ENCODE measurements at places on chromosomes 13 and 19.

DNA sequence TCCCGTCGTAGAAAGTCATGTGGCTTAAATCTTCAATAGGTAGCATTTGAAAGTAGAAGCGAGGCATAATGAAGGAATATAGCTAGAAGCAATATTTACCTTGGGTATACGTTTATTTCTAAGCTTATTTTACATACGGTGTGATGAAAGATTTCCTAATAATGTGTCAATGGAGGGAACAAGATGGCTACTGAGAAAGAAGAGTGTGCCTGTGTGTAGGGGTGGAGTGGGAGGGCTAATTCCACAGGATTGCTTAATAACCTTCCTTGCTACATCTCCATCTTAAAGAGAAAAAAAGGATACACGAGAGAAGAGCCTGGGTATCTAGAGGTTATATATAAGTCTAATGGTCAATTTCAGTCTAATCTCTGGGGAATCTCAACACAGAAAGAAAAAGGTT, 2.0 kb downstream of the SPART start:
- no peak for DNase-seq

DNA sequence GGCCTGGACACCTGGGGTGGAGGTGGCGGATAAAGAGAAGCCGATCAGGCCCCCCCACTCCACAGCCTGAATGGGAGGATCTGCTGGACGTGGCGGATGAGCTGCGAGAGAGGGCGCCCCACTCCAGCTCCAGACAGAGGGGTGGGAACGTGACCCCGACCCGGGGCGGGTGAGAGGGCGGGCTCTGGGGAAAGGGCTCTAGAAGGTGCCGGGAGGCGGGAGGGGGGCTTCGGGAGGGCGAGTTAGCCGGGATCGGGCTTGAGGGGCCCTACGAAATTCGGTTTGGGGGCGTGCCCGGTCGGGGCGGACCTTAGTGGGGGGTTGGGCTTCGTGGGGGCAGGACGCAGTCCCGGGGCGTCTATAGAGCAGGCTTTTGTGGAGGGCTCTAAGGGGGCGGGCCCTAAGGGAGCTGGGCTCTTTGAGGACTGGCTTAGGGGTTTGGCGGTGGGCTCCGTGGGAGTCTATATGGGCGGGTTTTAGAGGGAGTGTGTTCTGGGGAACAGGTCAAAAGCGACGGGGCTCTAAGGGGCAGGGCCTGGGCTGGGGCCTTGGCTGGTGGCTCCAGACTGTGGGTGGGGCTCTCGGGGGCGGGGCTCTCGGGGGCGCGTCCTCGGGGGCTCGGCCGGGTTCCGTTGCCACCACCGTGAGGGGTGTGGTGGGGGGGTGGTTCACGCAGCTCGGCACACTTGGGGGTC, 4.1 kb upstream of the NANOS3 start:
- no peak for DNase-seq

DNA sequence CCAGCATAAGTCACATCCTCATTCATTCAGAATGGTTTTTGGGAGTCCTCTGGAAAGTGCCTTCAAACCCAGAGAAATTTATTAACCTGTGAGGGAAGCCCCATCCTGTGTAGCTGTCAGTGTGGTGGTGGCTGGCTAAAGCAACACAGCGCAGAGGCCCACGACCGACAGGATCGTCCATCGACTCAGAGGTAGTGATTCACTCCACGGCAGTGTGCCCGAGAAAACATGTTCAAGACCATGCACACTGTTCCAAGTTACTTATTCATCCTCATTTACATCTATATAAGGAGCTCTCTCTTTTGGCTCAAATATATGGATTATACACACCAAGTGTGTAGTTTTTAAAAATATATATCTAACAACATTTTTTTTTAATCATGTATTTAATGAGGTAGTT, 96.3 kb upstream of the SLC15A1 start:
- DNase-seq: no peak

GRCh38 chr13:72004246-72004645, 137.2 kb upstream of the DACH1 start:
- no peak for DNase-seq

GRCh38 chr13:113641426-113641825, 16.6 kb downstream of the ATP4B start:
- DNase-seq: no peak

DNA sequence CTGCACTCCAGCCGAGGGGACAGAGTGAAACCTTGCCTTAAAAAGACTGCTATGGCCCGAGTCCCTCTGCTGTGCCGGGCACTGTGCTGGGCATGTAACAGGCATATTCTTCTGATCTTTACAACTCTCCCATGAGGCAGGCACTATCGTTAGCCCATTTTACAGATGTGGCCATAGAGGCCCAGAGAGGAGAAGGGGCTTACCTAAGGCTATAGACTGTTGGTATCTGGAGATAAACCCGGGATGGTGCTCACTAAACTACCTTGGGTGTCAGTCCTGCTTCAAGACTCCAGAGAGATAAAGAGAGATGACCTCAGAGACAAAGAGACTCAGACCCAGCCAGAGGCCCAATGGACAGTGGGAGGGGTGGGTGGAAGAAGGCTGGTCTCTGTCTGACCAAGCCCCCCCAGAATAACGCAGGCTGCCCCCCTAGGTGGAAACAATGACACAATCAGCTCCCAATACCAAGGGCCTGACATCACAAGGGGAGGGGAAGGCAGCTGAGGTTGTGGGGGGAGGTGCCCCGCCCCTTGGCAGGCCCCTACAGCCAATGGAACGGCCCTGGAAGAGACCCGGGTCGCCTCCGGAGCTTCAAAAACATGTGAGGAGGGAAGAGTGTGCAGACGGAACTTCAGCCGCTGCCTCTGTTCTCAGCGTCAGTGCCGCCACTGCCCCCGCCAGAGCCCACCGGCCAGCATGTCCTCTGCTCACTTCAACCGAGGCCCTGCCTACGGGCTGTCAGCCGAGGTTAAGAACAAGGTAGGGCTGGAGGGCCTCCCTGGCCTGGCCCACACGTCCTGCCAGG, at the start of gene CNN1:
TSS of gene CNN1 (plus strand) at position 620 of the 805 bp plus-strand sequence. CDS start at position 697, 77 bp downstream.
- no peak for DNase-seq

DNA sequence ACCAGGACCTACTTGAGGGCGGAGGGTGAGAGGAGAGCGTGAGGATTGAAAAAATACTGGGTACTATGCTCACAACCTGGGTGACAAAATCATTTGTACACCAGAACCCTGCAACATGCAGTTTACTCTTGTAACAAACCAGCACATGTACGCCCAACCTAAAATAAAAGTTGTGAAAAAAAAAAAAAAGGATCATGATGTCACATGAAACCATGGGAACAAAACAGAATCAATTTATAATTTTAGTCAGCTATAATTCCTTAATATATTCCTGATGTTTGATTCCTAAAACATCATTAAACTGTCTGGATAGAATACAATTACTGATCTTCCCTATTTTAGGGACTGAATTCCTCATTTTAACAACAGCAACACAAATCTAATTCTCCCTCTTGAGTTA, 160.6 kb upstream of the SPRY2 start:
- DNase-seq: no peak

DNA sequence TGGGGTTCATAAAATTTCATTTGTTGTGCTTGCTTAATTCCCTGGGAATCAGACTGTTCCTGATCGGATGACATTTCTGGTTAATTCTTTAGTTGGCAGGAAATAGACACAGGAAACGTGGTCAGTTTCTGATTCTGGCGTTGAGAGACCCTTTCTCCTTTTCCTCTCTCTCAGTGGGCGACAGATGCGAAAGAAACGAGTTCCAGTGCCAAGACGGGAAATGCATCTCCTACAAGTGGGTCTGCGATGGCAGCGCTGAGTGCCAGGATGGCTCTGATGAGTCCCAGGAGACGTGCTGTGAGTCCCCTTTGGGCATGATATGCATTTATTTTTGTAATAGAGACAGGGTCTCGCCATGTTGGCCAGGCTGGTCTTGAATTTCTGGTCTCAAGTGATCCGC, 10.8 kb downstream of the LDLR start:
- DNase-seq: no peak

DNA sequence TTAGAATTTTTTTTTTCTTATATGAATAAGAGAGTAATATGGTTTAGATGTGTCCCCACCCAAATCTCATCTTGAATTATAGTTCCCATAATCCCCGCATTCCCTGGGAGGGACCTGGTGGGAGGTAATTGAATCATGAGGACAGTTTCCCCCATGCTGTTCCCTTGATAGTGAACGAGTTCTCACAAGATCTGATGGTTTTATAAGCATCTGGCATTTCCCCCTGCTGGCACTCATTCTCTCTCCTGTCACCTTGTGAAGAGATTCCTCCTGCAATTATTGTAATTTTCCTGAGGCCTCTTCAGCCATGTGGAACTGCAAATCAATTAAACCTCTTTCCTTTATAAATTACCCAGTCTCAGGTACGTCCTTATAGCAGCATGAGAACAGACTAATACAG, 205.7 kb downstream of the MYO16 start:
- no peak for DNase-seq

GRCh38 chr19:39406656-39407409, at the start of gene ZFP36:
Gene ZFP36, plus strand, starts transcription at chr19:39406847. Its CDS starts 58 bp downstream, at chr19:39406905.
- DNase-seq: peak; percentile 84

GRCh38 chr19:14059093-14059480, 2.8 kb downstream of the PALM3 start:
- DNase-seq: peak; percentile 60

- DNase-seq: no peak
Measured at GRCh38 chr13:32045537-32045936, 14.0 kb downstream of the FRY start.

DNA sequence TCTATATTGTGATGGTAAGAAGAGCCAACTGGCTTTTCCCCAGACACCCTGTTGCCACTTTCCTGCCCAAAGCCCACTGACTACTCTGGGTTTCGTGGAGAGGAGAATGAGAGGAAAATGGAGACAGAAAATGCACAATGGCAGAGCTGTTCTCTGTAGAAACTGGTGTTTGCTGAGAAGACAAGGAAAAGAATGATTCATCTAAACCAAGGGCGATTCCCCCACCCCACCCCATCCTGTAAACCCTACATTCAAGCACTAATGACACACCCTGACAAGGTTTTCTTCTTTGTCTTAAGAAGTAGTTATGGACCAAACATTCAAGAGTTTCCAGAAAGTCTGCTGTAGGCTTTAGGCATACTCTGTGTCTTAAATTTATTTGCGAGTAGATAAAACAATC, 68.8 kb downstream of the DOCK9 start:
- peak; percentile 14 for DNase-seq

DNA sequence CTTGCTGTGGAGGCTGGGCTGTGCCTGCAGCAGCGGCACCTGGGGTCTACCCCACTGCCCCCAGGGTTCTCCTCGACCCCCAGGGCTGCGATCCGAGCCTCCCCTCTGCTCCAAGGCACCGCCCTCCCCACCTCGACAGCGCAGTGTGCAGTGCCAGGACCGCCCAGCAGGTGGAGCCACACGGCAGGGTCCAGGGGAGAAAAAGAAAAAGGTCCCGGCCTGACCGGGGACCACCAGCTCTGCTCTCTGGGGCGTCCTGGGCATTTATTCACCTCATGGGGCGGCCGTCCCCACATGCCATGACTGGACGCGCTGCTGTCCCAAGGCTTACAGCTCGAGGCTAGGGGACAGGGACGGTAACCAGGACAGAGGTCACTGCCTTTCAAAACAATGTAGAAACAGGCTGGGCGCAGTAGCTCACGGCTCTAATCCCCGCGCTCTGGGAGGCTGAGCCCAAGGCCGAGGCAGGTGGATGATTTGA, 10.6 kb downstream of the REXO1 start:
- DNase-seq: peak; percentile 69

DNA sequence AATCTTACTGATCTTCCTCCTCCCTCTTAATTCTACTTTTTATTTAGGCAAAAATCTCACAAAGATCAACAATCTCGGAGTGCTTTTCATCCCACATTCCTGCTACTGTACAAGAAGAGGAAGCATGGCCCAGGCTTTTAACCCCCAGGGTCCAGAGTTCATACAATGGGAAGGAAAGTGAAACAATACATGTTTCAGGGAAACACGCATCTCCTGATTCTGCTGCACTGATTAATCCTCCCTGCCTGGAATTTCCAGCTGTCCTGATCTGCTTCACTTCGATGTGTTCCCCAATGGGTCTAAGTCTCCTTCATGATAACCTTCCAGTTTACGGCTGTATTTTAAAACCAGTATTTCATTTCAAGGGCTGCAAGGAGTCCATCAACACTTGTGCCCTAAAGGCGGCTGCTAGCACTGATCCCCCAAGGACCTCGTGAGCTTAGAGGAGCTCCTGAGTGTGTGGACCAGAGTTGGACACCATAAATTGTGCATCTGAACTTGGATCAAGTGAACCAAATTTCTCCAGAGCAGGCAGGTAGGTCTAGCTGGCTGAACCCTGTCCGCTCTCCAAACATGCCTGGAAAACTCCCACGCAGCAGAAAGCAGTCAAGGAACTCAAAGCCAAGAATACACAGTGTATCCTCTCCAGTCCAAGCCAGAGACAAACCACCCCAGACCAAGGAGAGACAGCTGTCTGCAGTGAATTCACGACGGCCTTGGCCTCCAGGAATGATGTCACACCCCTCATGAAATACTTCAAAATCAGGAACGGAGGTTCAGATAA, 44.3 kb downstream of the COL4A1 start:
- DNase-seq: no peak

DNA sequence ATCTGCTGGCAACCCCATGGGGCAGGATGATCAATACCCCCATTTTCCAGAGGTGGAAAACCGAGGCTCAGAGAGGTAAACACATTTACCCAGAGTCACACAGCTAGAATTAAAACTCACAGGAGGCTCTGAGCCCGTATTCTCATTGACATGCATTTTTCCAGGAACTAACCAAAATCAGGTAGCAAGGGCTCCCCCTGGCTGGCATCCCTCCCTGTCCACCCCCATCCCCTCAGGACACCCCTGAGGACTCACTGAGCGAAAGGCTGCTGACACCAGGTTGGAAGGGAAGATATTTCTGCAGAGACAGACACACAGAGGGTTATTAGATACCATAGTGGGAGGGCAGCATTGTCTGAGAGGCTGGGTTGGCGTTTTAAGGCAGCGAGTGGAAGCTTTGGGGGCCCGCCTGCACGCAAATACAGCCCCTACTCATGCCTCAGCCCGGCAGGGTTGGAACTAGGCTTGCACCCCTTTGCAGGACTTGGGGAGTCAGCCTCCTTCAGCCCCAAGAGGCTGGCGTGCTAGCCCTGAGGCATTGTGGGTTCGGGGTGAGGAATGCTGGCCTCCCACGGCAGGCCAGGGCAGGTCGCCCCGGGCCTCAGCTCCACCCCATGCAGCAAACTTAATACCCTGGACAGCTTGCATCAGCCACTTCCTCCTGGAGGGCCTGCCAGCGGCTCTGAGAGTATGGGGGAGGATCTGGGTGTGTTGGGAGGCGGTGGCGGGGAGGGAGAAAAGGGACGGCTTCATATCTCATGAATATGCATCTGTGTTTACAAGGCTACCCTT, 3.9 kb downstream of the SLC1A5 start:
- peak; percentile 66 for DNase-seq

- DNase-seq: no peak
Measured at GRCh38 chr13:28528848-28529247, 33.9 kb upstream of the FLT1 start.

DNA sequence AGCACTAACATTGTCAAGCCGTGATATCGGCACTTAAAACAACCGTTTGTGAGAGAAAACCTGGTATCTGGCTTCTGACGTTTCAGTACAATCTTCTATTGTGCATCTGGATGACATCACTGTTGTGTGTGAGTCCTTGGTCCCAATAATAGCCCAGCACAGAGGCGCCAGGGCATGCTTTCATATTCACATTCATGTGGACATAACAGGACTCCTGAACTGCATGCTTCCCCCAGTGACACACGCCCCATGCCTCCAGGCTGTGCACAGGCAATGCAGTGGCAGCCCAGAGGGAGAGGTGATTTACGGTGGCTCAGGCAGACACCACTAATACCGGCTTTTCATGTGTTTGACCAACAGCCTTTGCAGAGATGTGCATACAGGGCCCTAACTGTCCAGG, 58.1 kb downstream of the MRPL57 start:
- DNase-seq: no peak

Measured in stimulated activated CD4-positive, alpha-beta T cell treated with anti-CD3 and anti-CD28 coated beads, Interleukin-4, amount 100 ng/mL, for 1 hour (primary cell).